ENCODE measurements at places on chromosomes 12 and 14.
A peak's percentile ranks its signal among the peaks of the same experiment; 100 is the strongest.

GRCh38 chr12:33988913-33989312 is 33.4 kb upstream of the ALG10 start:
- no peak for DNase-seq

- DNase-seq, result no peak
Measured at GRCh38 chr12:91091916-91092715, 19.2 kb downstream of the LUM start.

GRCh38 chr14:51472881-51473280 is 178.8 kb upstream of the FRMD6 start:
- DNase-seq, result no peak

DNA sequence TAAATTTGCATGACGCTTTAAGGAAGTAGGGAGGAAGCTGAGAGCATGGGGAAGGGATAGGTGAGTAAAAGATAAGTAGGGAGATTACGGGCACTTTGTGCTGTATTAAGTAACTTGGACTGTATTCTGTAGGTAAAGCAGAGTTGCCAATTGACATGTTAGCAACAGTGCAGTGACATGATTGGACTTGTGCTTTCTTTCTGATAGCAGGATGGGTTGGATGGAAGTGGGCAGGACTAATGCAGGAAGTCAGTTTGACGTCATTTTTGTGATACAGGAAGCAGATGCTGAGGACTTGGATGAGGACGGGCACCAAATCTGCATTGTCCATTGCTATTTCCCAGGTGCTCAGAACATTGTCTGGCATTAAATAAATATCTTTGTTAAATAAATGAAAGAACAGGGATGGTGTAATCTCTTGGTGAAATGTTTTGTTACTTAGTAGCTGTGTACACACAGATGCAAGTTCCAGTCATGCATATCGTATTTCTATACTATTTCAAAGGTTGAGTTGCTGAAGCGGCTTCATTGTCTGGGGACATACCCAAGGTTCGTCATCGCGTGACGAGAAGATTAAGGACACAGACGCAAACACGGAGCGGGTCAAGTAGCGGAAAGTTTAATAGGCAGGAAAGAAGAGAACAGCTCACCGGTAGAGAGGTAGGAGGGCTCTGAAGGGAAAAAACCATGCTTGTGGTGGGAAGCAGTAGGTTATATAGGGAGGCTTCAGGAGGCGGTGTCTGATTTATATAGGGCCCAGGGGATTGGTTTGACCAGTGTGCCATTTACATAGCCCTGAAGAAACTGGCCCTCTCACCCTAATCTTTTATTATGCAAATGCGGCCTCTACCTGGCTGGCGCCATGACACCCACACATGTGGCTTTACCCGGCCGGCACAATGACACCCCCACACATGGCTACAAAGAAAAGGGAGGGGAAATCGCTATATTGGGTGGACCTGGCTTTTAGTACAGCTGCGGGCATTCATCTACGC is 30.7 kb downstream of the GUCY2C start:
- no peak for DNase-seq

- no peak for DNase-seq
Measured at GRCh38 chr14:58987591-58987990, 200.9 kb upstream of the DAAM1 start.

DNA sequence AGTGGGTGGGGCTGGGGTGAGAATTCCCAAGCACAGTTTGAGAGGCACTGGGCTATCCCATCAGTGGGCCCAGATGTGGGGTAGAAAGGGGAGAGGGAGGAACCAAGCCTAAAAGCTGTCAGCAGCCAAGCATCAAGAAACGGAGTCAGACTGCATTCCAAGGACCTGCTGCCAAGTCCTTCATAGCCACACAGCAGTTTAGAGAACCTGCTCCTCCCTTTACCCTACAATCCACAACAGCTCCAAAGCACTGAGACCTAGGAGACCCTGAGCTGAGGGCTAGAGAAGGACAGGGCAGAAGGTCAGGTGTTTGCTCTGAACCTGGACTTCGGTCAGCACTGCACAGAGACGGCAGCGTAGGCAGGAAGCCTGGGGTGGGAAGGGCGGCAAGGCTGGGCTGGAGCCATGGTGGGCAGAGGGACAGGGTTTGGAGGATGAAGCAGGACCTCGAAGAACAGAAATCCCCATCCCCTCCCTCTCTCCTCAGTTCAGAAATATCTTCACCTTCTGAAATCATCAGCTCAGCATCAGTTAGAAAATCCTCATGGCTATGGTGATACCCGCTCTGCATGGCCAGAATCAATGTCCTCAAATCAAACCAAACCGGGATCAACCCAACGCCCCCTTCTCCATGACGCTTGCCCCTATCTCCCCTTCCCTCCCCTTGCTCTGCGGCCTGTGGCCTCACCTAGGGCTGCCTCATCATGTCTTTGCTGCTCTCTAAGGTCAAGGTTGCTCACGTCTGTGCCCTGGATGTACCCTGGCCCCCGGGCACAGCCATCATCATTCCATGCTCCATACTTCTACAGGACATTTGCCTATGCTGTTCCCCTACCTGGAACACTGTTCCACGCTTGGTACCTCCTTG is 12.9 kb upstream of the SERPINA4 start:
- no peak for DNase-seq

- DNase-seq, result no peak
Measured at GRCh38 chr12:2682296-2683251, 112.2 kb upstream of the FKBP4 start.

GRCh38 chr12:93860668-93861373 is 183.6 kb downstream of the CRADD start:
- no peak for DNase-seq

- DNase-seq, result no peak
Measured at GRCh38 chr14:91220581-91221000, 23.9 kb downstream of the GPR68 start.

- no peak for DNase-seq
Measured at GRCh38 chr14:105267820-105268548, 19.7 kb downstream of the BTBD6 start.

GRCh38 chr12:84641940-84642545 is 270.6 kb downstream of the SLC6A15 start:
- DNase-seq, result no peak

GRCh38 chr14:26173581-26174110 is 424.2 kb downstream of the NOVA1 start:
- DNase-seq, result no peak

DNA sequence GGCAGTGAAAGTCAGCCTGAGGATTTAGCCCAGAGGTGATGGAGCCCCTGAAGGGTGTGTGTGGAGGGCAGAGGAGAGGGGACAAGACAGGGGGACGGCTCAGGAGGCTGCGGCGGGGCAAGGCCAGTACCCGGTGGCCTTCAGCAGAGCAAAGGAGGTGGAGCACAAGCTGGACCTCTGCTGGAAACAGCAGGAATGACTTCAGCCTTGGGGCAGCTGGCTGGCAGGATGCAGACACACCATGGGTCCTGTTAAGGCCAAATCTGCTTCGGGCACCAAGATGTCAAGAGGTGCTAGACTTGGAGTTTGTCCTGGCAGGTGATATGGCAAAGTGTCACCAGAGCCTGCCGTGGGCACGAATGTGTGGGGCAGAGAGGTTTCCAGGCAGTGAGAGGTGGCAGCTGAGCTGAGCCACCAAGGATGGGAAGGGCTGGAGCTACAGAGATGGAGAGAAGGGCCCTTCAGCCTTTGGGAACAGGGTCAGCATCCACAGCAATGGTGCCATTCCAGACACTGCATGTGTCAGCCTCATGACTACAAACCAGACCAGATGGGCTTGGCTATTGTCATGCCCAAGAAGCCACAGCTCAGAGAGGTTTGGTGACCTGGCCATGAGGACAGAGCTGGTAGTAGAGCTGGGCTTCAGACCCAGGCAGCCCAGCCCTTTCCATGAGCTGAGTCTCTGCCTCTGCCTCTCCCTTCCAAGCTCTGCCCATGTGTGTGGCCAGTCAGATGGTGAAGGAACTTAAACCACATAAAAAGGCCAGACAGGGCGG is 91.9 kb downstream of the LGMN start:
- DNase-seq, result no peak

- no peak for DNase-seq
Measured at GRCh38 chr12:129538137-129538536, 365.7 kb downstream of the TMEM132D start.

DNA sequence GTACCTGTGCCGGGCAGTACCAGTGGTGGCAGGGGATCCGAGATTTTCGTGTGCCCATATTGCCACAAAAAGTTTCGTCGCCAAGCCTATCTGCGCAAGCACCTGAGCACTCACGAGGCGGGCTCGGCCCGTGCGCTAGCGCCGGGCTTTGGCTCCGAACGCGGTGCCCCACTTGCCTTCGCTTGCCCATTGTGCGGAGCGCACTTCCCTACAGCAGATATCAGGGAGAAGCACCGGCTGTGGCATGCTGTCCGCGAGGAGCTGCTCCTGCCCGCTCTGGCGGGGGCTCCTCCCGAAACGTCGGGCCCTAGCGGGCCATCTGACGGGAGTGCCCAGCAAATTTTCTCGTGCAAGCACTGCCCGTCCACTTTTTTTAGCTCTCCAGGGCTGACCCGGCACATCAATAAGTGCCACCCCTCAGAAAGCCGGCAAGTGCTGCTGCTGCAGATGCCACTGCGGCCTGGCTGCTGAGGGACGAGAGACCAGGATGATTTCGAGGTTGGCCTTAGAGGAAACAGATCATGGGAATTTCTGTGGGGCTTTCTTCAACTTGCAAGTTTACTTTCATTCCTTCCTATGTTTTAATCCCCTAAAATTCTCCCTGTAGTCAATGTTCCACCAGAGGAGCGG is 1.6 kb downstream of the INSM2 start:
- DNase-seq, result no peak

GRCh38 chr14:74085047-74085637 is 386 bp downstream of the LIN52 start:
- peak; percentile 6 for DNase-seq

GRCh38 chr12:60231303-60231702 is 635.5 kb downstream of the SLC16A7 start:
- DNase-seq, result no peak

- no peak for DNase-seq
Measured at GRCh38 chr12:48988030-48988649, 10.0 kb downstream of the WNT1 start.

DNA sequence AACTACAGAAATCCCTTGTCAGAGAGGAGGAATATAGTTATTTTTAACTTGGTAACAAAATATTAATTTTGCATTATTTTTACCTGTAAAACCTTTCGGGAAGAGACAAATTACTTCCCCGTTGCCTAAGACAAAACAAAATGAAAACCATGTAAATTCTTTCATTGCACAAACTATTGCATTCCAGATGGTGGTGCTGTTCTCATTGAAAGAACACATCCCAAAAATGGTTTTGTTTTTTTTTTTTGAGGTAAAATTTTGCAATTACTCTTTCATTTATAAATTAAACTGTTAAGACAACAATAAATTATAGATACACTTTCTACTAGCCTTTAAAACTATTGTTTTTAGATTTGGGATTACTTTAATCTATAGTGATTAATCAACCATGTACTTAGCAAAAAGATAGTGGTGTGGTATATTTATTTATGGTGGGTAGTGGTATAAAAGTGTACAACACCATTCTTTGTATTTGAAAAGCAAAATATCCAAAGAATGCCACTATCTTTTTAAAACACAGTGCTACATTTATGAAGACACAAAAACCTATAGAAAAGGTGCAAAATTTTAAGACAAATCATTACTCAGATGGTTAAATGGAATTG is 115.5 kb downstream of the SLC38A1 start:
- no peak for DNase-seq

DNA sequence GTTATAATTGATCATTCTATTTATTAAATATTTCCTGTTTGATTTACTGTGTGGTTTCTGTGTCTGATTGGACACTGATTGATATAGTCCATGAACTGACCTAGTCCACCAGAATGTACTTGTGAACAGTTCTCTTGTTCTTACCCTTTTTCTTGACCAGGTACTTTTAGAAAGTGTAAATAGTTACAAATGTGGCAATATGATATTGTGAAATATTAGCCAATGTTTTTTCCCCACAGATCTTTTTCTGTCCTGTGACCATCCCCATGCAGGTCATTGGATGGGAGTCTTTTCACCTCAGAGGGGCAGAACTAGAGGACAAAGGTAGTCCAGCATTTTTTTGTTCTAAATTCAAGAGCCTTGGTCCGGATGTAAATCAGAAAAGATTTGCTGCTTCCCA is 8.3 kb upstream of the CRY1 start:
- no peak for DNase-seq

GRCh38 chr14:20726531-20726930 is 19.2 kb upstream of the EDDM3A start:
- DNase-seq, result no peak

GRCh38 chr12:126538888-126539287 is 1473.7 kb downstream of the AACS start:
- DNase-seq, result no peak

- DNase-seq, result no peak
Measured at GRCh38 chr14:91348845-91349465, 68.7 kb downstream of the CCDC88C start.

GRCh38 chr12:100724071-100724470 is 70.5 kb upstream of the ANO4 start:
- no peak for DNase-seq

GRCh38 chr12:97169889-97170567 is 263.0 kb downstream of the NEDD1 start:
- no peak for DNase-seq

GRCh38 chr12:110079477-110080400 is 31.4 kb upstream of the C12orf76 start:
- DNase-seq, result peak; percentile 32

- DNase-seq, result no peak
Measured at GRCh38 chr12:78473561-78473960, 391.0 kb upstream of the SYT1 start.

DNA sequence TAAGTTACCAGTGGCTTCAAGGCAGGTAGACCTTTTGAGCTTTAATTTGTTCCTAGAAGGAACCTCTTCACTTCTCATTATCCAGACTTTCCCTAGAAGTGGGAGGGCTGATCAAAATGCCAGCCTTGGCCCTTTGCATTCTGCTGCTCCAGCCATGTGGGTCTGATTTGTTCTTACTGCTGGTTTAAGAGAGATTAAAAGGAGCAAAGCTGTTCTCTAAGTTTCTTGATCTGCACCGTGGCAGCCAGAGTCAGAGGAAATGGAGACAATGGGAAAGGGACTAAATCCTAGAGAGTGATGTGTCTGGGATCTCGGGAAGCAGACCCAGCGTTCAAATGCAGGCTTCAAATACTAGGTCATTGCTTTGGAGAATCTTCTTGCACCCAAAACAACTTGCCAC is 759.7 kb downstream of the DIO2 start:
- no peak for DNase-seq

DNA sequence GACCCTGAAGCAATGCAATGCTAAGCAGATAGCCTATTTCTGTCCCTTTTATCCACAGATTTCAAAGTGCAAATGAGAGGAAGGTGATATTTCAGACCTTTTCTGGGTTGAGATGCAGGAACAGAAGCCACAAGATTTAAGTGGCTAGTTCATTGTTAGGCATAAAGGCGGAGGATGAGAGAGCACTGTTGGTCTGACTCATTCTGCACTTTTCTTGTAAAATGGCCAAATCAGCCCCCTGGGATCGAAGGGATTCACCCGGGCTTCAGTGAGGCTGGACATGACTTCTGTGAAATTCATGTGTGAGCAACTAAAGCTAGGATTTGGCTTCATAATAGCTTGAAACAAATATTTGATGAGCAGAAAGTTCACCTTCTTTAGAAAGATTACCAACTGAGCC is 101.9 kb upstream of the OVCH1 start:
- no peak for DNase-seq

GRCh38 chr12:51351913-51352532 is 5.5 kb upstream of the CELA1 start:
- no peak for DNase-seq

All from stimulated activated CD4-positive, alpha-beta T cell treated with anti-CD3 and anti-CD28 coated beads, Interleukin-1b, Interleukin-23, amount 100 ng/mL, for 1 hour (primary cell).